ENCODE measurements at places on chromosomes 4 and X.

GRCh38 chrX:45479835-45480422, 279.3 kb upstream of the DIPK2B start:
- no peak for DNase-seq

GRCh38 chr4:8575457-8575856, 4.7 kb upstream of the GPR78 start:
- no peak for DNase-seq

GRCh38 chr4:10872833-10873517, 188.4 kb upstream of the CLNK start:
- no peak for DNase-seq

GRCh38 chrX:153766871-153767673, 3.0 kb downstream of the PLXNB3 start:
- no peak for DNase-seq

All from COLO829 (cell line).